Activated CD8-positive, alpha-beta T cell treated with anti-CD3 and anti-CD28 coated beads for 36 hours (primary cell): ENCODE measurements at places on chromosomes 7 and 10. TPM values are rescaled to one million over a fixed set of nuclear protein-coding genes. Genes with fewer than 3 reads are reported as not detected.

- DNase-seq: no peak
Observed at GRCh38 chr7:26368542-26368941, 76.9 kb downstream of the SNX10 start.

- DNase-seq: no peak
Observed at GRCh38 chr10:130254662-130255061, 118.5 kb downstream of the GLRX3 start.

Gene CNPY1
- not detected for total RNA-seq

DNA sequence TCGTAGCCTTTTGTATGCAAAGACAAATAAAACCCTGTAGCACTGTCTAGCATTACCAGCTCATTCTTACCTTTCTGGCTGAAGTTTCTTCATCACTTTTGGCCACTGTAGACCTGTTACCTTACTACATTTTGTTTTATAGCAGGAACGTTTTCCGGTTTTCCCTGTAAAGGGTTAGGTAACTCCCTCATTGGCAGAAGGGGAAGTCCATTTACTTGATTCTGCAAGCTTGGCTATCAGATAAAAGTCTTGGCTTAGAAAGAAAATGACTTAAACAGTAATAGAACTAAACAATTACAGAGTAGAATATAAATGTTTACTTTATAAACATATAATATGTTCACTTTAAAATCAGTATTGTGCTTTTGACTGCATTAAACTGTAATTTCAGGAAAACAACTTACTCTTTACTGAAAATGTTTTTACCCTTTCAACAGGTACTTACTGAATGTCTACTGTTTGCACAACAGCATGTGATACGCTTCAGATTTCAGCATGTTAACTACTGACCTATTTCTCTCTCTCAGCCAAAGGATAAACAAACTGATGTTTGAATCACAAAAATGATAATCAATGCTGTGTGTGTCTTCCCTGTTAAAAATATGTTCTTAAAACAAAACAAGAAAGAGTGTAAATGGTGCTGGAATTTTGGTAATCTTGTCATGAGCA, 67.1 kb downstream of the OTUD1 start:
- DNase-seq: no peak

- peak; percentile 45 for DNase-seq
Observed at GRCh38 chr7:26188206-26188956, 12.2 kb downstream of the HNRNPA2B1 start.

DNA sequence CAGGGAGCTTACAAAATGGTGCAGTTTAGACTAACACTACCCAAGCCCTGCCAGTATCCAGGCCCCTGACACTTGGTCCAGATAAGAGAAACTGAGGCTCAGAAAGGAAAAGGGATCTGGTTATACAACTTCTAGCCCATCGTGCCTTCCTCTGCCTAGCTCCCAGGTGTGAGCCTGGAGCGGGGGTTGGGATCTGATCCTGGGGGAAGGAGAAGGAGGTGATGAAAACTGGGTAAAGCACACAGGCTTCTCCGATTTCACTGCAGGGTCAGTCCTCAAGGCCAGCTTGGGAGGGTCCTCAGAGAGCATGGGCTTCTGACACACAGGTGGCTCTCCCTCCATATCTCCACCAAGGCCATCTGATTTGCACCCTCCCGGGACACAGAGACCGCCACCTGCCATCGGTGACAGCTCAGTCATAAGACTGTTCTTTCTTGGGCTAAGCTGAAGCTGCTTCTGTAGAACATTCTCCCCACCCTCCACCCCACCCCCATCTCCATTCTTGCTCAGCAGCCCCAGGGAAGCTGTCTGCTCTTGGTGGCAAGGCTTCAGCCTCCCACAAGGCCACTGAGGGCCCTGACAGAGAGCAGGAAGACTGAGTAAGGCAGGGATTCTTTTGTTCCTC, 16.4 kb downstream of the SRRM3 start:
- DNase-seq: no peak

GRCh38 chr7:34596887-34597286, 61.1 kb upstream of the NPSR1 start:
- no peak for DNase-seq
